NCI-H1694 (cell line): ENCODE measurements at places on chromosomes 6 and 20.

GRCh38 chr6:42970871-42971612, 7.9 kb downstream of the PEX6 start:
- DNase-seq, result no peak

DNA sequence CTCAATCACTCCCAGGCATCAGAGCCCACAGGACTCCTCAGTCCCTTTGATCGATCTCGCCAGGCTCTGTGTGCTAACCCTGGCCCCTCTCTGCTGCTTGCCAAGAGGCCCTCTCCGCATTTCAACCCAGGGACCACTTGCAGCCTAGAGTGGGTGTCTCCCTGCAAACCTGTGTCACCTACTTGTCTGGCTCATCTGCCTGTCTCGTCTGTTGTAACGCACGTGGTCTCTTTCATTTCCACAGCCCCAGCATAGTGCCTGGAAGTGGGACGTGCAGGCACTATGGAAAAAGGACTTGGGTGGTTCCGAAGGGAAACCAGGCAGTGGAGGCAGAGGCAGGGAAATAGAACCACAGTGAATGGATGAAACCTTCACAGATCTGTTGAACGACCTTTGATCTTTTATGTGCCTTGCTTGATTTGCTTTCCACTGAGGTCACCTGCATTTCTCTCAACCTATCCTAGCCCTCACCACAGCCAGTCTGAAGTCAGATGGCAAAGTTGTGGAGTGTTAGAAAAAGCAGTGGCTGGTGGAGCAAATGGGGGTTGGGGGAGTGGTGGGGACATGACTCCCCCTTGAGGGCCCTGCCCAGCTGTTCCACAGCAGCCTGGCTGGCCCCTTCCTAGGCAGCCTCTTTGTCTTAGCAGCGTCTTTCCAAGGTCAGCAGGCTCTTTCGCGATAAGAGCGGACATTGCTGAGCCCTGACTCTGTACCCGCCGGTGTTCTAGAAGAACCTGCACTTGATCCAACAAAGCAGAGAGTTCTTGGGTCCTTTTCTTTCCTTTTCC, 55.8 kb upstream of the TAGAP start:
- no peak for DNase-seq

GRCh38 chr6:148509800-148510581, 167.4 kb downstream of the SASH1 start:
- peak; percentile 71 for DNase-seq

DNA sequence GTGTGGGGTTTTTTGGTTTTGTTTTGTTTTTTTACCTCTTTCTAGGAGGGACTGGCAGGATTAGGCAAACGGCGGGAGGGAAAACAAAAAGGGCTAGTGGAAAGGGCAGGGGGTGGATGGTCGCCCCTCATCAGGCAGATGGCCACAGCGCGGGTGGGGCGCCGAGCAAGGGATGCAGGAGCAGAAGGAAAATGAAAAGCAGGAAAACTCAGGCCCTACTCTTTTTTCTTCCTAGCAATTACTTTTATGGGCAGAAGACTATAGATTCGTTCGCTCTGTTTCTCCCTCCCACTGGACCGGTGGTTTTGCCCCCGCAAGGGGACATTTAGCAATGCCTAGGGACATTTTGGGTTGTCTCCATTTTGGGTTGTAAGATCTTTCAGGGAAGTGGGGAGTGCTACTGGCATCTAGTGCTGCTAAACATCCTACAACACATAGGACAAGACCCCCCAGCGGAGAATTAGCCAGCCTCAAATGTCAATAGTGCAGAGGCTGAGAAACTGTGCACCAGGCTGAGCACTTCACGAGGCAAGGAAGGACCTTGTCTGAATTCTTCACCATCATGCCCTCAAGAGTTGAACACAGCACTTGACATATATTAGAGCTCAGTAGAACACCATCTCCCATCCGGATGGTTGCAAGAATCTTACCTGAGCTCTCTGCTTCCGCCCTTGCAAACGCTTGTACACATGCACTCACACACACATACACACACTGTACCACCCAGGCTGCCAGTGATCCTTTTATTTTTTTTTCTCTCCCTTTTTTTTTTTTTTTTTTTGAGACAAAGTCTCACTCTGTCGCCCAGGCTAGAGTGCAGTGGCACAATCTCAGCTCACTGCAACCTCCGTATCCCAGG, 4.8 kb upstream of the ZMYND8 start:
- no peak for DNase-seq
